ENCODE measurements at places on chromosomes 5 and 9. TPM values are rescaled to one million over a fixed set of nuclear protein-coding genes. Genes with fewer than 3 reads are reported as not detected.

Gene TYRP1
- total RNA-seq, result 0.18 TPM

Gene BAAT
- 0.04 TPM for total RNA-seq

Gene IL7R
- total RNA-seq, result 6.7 TPM

Gene EPB41L4B
- 6.5 TPM for total RNA-seq

Gene ZBED3
- total RNA-seq, result 0.82 TPM

Gene TRMO
- total RNA-seq, result 11.4 TPM

Gene SLC22A4
- 1.7 TPM for total RNA-seq

Gene NEUROG1
- total RNA-seq, result not detected

Gene GRIA1
- total RNA-seq, result 0.42 TPM

Gene BHMT
- not detected for total RNA-seq

Gene ACOT12
- not detected for total RNA-seq

Gene KCNN2
- total RNA-seq, result 0.14 TPM

Gene EPB41L4A
- total RNA-seq, result 2.5 TPM

Gene MAP1B
- total RNA-seq, result 9.5 TPM

Gene BHMT2
- 0.11 TPM for total RNA-seq

Gene CER1
- total RNA-seq, result not detected

Gene MUSK
- not detected for total RNA-seq

Gene SIGMAR1
- total RNA-seq, result 134 TPM

Gene PHF24
- total RNA-seq, result 0.54 TPM

Gene GGTA1
- total RNA-seq, result not detected

Gene IL9
- total RNA-seq, result not detected

Gene PRRX2
- total RNA-seq, result not detected

Gene SH2D3C
- total RNA-seq, result 0.17 TPM

Gene LEAP2
- total RNA-seq, result 0.71 TPM

Gene MEIKIN
- total RNA-seq, result not detected

Gene MTX3
- 16.2 TPM for total RNA-seq

Gene SKP2
- total RNA-seq, result 98.7 TPM

Gene IDNK
- total RNA-seq, result 1.9 TPM

Gene LRRC70
- total RNA-seq, result 0.39 TPM

Gene SLC25A2
- total RNA-seq, result not detected

Gene RASGRF2
- 0.04 TPM for total RNA-seq

Gene FCN2
- not detected for total RNA-seq

Gene GARIN3
- not detected for total RNA-seq

Gene STKLD1
- total RNA-seq, result 0.49 TPM

Gene ENTPD2
- 0.56 TPM for total RNA-seq

Gene IFNA21
- not detected for total RNA-seq

Gene OLFM1
- total RNA-seq, result 0.07 TPM

Gene TRPM3
- total RNA-seq, result not detected

Gene RALGDS
- 18.0 TPM for total RNA-seq

Gene HNRNPK
- total RNA-seq, result 519 TPM

Gene SPINK7
- total RNA-seq, result not detected

Gene PCA3
- not detected for total RNA-seq

Gene CERCAM
- 46.4 TPM for total RNA-seq

Gene DNAI1
- total RNA-seq, result not detected

Gene LCN15
- total RNA-seq, result not detected

Gene FREM1
- not detected for total RNA-seq

Gene GPR151
- not detected for total RNA-seq

Gene TMEM171
- 8.0 TPM for total RNA-seq

Gene EIF4E1B
- not detected for total RNA-seq

Gene FAM174A
- total RNA-seq, result 16.8 TPM
